ENCODE measurements at places on chromosomes 5 and 9. TPM values are rescaled to one million over a fixed set of nuclear protein-coding genes. Genes with fewer than 3 reads are reported as not detected.

ANXA2R gene
- polyA plus RNA-seq: 1.4 TPM

ZFP2 gene
- 2.5 TPM for polyA plus RNA-seq

IRX4 gene
- not detected for polyA plus RNA-seq

CDC23 gene
- 35.7 TPM for polyA plus RNA-seq

ARID3C gene
- 0.12 TPM for polyA plus RNA-seq

SLC6A19 gene
- polyA plus RNA-seq: 295 TPM

GRCh38 chr5:174972291-174972690 is 247.9 kb downstream of the MSX2 start:
- DNase-seq: peak; percentile 58

GRCh38 chr5:62271370-62271769 is 34.6 kb upstream of the KIF2A start:
- no peak for DNase-seq

DNA sequence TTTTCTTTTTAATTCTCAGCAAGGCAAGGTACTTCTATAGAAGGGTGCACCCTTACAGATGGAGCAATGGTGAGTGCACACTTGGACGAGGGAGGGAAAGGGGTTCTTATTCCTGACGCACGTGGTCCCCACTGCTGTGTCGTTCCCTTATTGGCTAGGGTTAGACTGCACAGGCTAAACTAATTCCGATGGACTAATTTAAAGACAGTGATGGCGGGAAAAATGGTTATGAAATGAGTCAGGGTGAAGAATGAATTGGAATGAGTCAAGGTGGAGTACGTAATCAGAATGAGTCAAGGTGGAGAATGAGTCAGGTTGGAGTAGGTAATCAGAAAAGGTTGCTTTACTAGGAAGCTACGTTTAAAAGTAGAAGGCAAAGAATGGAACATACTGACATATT is 2.1 kb upstream of the HMGCS1 start:
- no peak for DNase-seq

GRCh38 chr9:123996731-123997421 is 14.7 kb upstream of the LHX2 start:
- DNase-seq: no peak

DNA sequence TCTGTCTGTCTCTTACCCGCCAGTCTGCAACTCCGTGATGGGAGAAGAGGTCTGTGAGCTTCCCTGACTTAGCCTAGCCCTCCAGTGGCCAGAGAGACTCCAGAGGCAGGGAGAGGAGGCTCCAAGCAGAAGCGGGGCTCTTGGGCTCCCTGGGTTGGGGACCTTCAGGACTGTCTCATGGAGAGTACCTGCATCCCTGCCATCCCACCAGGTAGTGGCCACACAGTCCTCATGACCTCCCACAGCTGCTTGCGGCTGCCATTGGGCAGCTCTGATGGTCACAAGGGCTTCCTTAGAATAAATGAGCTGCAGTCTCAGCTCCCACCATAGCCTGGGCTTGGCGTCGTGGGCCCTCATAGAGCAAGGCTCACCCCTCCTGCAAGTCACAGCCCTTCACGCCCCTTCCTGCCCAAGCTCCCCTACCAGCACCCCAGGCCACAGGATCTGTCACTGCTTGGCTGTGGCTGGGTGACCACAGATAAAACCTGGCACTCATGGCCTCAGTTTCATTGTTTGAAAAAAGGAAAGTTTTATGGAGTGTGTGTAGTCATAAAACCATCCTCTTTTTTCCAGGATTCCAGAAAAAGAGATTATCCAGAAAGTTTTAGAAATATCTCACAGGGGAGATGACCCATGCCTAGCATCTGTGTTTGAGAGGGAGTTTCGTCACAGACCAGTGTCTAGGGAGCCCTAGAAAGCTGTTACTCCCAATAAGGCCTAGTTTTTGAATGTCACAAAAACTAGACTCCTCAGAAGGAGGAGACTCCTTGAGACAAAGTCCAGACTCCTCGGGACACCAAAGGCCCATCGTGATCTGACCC is 48.4 kb downstream of the PPARGC1B start:
- DNase-seq: no peak

DNA sequence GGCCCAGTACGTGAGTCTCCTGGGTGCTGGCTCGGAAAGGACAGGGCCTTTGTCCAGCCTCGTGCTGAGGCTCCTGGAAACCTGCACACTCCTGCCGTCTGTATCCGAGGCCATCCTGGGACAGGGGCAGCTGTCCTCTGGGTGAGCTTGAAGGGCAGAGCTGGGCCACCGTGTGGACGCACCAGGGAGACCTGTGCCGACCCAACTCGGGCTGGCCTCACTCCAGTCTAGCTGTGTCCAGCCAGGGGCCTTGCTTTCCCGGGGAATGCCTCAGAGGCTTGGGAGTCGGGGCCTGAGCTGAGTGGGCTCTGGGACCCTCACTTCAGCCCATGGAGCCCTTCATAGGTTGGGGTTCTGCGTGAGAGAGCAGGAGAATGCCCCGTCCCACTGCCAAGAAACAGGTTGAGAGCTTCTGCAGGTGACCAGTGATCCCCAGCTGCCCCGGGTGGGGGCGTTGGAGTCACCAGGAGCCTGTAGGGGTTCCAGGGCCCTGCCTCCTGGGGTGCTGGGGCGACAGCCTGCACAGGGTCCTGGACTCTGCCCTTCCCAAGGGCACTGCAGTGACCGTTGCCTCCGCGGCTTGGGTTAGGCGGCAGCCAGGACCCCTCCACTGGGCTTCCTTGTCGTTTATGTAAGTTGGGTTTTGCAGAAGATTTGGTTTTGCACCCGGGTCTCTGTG is 60.1 kb downstream of the COL5A1 start:
- no peak for DNase-seq

DNA sequence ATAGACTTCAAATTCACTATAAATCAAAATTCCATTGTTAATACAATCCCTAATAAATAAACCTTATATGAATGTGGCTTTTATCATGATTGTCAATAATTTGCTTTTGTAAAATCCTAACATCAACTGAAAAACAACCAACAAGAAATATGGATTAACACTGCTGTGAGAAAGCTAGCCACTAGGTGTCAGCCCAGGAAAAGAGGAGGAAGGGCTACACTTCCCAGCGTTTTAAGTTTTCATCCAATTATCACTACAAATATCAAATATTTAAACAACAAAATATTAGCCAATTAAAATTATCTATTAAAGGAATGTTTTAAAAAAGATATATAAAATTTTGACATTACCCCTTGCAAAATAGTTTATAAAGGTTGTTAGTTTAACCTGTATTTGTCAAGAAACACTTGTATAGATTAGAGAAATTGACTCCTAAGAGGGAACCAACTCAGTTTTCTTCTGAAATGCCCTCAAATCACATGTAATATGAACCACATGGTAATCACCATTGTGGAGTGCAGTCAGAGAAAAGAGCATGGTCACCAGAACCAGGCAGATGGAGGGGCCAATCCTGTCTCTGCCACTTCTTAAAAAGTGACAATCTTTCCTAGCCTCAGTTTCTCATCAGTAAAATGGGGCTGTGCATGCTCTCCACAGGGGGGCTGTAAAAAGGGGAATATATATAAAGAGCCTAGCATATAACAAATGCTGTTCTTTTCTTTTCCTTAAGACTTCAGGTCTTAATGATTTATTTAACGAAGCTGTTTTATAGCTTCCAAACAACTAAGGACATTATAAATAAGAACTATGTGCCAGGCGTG is 188.2 kb downstream of the CRB2 start:
- DNase-seq: no peak

DNA sequence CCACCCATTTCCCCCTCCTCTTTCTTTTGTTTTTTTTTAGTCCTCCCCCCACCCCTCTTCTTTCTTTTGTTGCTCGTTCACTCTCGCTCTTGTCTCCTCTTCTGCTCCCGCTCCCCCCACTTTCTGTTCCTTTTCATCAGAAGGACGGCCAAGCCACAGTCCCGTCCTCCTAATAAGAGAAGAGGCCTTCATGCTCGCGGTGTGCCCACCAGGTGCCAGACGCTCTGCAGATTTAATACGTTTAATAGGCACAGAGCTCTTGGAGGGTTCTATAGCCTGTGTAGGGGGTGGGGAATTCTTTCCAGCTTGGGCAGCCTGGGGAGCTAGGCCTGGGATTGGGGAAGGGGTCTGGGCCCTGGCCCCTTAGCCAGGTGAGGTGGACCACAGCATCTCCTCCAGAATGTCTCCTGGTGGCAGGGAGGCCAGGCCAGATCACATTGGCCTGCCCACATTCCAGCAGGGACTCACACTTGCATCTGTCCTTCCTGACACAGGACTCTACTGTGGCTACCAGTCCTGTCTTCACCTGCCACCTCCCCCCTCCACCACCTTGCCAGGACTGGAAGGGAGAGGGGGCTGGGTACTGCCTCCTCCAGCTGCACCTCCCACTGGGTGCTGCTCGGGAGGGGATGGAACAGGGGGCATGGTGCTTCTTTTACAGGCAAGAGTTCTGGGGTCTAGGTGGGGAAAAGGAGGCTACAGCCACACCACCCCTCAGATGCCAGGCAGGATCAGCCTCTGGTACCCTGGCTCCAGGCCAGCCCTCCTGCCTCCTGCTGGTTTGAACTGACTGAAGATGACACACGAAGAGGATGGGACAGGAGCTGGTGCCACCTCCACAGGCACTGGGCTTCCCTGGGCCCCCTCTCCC is 6.1 kb upstream of the BARX1 start:
- no peak for DNase-seq

DNA sequence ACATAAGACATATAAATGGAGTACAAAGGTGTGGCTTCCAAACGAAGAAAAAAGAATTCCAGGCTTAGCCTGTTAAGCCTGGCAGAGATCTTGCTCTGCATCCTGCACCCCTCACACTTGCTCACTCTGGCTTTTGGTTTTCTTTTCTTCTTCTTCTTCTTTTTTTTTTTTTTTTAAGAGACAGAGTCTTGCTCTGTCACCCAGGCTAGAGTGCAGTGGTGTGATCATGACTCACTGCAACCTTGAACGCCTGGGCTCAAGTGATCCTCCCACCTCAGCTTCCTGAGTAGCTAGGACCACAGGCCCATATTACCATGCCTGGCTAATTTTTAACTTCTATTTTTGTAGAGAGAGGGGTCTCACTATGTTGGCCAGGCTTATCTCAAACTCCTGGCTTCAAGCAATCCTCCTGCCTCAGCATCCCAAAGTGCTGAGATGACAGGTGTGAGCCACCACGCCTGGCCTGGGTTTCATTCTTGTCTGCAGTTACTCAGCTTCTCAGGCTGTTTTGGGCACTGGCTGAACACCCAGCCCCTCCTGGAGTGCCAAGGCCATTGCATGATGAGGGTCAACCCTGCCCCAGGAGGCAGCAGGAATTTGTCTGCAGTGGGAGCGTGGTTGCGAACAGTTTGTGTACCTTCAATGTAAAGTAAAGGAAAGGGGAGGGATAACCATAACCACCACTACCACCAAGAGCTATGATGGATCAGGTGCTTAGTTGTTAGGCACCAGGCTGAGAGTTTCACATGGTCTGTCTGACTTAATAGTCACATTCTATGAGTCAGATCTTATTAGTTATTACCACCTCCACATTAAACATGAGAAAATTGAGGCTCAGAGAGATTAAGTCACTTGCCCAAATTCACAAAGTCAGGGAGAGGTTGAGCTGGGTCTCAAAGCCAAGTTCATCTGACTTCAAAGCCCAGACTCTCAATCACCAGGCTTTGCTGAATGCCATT is 219.2 kb upstream of the PANK3 start:
- no peak for DNase-seq

GRCh38 chr9:6930827-6931226 is 173.1 kb downstream of the KDM4C start:
- no peak for DNase-seq

DNA sequence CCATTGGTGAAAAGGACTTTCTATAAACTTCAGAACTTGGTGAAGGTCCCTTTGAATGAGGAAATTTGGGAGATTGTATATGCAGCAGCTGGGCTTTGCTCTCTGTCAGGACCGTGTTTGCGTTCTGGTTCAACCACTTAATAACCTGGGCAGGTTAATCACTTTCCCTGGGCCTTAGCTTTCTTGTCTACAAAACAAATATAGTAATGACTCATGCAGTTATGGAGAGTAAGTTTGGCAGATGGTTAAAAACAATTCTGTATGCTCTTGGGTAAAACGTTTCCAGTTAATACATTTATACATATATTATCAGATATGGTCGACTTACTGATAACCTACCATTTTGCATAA is 197.0 kb downstream of the ARHGEF28 start:
- DNase-seq: no peak

- DNase-seq: no peak
Measured at GRCh38 chr9:78118742-78119473, 87.3 kb upstream of the GNAQ start.

- no peak for DNase-seq
Measured at GRCh38 chr5:141149812-141150211, at the start of gene PCDHB6. Gene PCDHB6, plus strand, starts transcription at chr5:141150057. Its CDS starts 201 bp downstream, at chr5:141150258.

DNA sequence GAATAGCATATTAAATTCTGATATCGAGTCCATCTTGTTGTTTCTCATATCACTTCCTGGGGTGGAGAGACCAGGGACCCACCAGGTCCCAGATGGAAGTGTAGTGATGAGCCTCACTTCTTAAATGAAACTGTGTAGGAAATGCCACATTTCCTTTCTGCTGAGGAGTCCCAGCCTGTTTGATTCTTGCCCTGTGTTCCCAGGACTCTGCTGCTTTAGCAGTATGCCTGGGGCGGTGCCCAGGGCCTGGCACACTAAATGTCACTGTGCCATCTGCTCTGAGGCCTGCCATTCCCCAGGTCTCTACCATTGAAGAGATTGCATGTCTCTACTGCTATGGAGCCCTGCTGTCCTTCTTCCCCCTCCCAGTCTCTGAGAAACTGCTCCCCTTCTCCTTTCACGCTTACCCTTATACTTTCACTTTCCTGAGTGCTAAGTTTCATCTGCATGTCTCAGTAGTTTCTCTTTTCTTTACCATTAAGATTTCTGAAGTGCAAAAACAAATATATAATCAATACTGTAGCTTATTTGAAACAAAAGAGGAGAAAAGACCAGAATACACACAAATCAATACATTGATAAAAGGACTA is 260.4 kb downstream of the GABRB2 start:
- peak; percentile 44 for DNase-seq

DNA sequence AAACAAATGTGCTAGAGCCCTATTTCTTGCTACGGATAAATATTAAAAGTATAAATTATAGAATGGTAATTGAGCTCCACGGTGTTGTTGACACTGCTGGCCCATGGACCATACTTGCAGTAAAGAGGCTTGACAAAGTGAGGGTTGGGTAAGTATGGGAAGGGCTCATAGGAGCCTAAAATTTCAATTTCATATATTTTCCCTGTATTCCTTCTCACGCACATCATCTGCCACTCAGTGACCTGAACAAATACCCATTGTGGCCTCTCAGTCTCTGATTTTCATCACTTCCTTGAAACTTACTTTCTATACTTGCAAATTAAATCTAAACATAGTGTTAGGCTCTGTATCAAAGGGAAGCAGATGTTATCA is 116.5 kb downstream of the PIK3R1 start:
- DNase-seq: no peak

GRCh38 chr5:174718880-174719610 is 5.3 kb upstream of the MSX2 start:
- DNase-seq: no peak

GRCh38 chr5:179254638-179255271 is 90.5 kb downstream of the ADAMTS2 start:
- DNase-seq: no peak

All from large intestine (tissue), 12 donors.